ENCODE measurements at places on chromosomes 13 and 19. TPM values are rescaled to one million over a fixed set of nuclear protein-coding genes. Genes with fewer than 3 reads are reported as not detected.

Gene FOXA3
- total RNA-seq, result 0.60 TPM

Gene PCDH17
- not detected for total RNA-seq

Gene NLRP5
- total RNA-seq, result not detected

Gene TNNI3
- total RNA-seq, result not detected

DNA sequence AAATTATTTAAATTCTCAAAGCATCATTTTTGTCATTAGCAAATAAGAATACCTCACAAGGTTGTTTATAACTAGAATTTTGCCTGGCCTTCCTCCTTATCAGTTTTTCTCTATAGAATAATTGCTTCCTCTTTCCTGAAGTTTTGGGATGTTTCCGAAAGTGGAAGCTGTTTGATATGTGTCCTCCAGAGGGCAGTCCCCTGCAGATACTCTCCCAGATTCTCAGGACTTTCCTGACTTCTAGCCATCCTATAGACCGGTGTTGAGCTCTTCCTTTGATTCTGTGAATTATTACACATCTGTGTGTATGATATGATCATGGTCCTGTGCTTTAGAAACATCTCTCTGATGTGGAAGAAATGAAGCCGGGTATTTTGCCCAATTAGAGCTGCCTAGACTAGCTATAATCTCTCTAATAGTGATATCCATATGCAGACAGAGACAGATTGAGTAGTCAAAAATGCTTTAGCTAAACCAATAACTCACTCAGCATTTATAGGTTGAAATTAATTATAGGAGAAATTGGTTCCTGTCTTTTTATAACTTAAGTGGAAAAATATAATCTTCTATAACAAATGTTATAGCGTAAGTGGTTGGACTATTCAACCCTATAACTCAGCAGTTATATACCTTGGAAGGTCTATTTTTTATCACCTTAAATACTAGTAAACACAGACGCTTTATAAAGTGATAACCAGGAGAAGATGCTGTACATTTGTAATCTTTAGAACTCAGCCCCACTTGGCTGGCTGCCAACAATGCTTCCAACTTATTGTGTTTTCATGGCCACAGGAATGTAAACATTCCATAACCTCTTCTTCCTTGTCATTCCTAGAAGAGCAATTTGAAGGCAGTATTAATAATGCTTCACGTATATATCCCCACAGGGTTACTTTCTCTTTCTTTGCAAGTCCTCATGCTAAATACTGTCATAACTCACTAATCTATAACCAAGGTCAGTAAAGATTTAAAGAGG, 201.0 kb upstream of the RXFP2 start:
- H3K27me3 ChIP-seq, result no peaks in the 10 kb centered on the region
- H3K4me3 ChIP-seq, result no peak overlapping the region
- H3K4me1 ChIP-seq, result no peaks in the 10 kb centered on the region
- no peaks in the 10 kb centered on the region for H3K36me3 ChIP-seq
- no peak overlapping the region for H3K27ac ChIP-seq

GRCh38 chr13:88895261-88895941, 1224.2 kb downstream of the SLITRK5 start:
- H3K4me1 ChIP-seq, result no peaks in the 10 kb centered on the region
- H3K27ac ChIP-seq, result no peak overlapping the region
- no peaks in the 10 kb centered on the region for H3K27me3 ChIP-seq
- H3K4me3 ChIP-seq, result no peak overlapping the region
- no peaks in the 10 kb centered on the region for H3K36me3 ChIP-seq

GRCh38 chr13:19567820-19568534, 6.6 kb upstream of the TPTE2 start:
- no peak overlapping the region for H3K4me3 ChIP-seq
- H3K27me3 ChIP-seq, result peaks cover 6% of the 10 kb centered on the region
- H3K36me3 ChIP-seq, result no peaks in the 10 kb centered on the region
- no peak overlapping the region for H3K27ac ChIP-seq
